ENCODE measurements at places on chromosomes 2 and 18.

- DNase-seq = no peak
Observed at GRCh38 chr2:23409248-23409647, 24.3 kb downstream of the KLHL29 start.

- DNase-seq = no peak
Observed at GRCh38 chr2:100262555-100263320, 59.6 kb downstream of the LONRF2 start.

GRCh38 chr2:138610201-138610953, 108.8 kb downstream of the SPOPL start:
- DNase-seq = no peak

DNA sequence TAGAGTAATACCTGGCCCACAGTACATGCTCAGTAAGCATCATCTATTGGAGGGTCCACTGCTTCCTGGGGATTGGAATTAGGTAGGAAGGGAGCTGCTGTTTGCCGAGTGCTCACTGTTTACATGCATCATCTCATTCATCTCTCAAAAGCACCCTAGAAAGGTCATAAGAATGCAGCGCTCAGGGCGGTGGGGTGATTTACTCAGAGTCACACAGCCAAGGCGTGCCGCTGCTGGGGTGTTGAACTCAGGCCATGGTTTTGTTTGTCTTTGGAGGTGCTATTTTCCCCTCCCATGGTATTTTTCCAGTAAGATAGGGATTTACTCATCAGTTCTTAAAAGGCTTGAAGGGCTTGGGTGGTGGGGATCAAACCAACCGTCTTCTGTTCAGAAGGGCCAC, 227.5 kb downstream of the LDLRAD4 start:
- no peak for DNase-seq

GRCh38 chr2:235045973-235046343, 94.1 kb downstream of the SH3BP4 start:
- no peak for DNase-seq

Data from SK-N-MC (cell line).